ENCODE measurements at places on chromosomes 5 and 9.

DNA sequence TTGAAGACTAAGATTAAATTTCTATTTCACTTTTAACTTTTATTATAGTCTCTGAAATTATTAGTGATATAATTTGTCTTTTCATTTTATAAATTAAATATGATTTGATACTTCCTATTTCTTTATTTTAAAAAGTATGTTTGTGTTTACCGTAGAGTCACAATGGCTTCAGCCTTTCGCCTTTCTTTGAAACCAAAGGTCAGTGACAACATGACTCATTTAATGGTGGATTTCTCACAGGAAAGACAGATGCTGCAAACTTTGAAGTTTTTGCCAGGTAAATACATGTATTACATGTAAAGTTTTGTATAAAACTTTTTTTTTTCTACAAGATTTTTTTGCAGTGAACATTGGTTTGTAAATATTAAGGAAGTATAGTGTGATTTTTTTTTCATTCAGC, 36.4 kb downstream of the FSD1L start:
- DNase-seq = no peak

DNA sequence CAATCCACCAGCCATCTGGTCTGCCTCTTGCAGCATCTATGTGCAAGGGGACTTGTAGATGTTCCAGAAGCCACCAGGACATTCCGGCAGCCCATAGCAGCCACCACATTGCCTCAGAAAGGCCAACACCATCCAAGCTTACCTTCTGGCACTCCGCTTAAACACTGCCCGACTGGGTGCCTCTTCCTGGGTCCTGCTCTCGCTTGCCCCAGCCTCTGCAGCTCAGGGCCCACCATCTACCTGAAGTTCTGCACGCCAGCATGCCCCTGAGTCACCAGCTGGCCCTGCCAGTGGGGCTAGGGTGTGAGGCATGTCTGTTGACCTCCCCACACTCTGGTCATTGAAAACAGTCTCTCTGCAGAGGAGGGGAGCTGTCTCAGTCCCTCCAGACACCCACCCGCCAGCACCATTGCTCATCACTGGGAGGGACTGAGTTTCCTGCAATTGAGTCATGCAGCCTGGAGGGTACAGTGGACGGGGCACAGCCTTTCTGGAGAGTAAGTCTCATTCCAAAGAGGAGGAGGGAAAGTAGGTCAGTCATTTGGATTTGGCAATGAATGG, 16.9 kb upstream of the COL5A1 start:
- no peak for DNase-seq

DNA sequence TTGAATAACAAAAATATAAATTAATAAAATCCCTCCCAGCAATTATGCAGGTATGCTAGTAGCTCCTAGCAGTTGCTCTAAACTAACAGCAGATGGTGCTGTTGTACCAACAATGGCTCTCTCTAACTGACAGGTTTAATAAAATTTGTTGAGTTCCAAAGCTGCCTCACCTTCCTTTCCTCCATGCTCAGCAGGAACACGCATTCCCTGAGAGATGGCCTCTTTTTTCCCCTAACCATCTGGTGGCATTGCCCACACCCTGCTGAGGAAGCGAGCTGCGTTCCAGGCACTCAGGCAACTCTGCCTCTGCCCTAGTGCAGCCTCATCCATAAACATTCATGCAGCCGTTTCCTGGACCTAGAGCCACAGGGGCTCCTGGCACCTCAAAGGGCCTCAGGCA, 106.2 kb downstream of the KLHL3 start:
- DNase-seq = peak; percentile 54

DNA sequence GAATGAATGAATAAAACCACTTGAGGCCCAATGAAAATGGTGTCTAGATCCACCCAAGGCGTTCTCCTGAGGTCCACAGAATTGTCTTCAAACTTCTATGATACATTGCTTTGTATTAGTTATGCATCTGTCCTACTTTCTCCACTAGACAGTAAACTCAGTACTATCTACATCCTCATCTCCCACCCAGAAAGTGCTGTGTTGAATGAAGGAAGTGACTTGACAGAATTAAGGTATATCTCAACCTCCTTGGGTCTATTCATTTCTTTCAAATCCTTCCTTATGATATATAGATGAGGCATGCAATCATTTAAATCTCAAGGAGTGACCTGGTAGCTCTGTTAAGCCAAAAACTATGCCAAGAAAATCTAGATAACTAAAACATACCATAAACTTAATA, 15.7 kb upstream of the PDCL start:
- DNase-seq = no peak

DNA sequence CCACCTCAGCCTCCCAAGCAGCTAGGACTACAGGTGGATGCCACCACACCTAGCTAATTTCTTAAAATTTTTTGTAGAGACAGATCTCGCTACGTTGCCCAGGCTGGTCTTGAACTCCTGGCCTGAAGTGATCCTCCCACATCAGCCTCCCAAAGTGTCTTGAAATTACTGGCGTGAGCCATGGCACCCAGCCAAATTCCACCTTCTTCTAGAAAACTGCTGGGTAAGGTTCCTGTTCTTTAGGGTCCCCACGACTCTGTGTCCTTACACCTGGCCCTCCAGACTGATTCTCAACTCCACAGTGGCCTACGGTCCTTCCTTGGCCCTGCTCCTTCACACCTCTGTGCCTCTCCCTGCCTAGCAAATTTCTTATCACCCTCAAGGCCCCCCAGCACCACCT, 1.9 kb downstream of the MAPK9 start:
- DNase-seq = no peak

DNA sequence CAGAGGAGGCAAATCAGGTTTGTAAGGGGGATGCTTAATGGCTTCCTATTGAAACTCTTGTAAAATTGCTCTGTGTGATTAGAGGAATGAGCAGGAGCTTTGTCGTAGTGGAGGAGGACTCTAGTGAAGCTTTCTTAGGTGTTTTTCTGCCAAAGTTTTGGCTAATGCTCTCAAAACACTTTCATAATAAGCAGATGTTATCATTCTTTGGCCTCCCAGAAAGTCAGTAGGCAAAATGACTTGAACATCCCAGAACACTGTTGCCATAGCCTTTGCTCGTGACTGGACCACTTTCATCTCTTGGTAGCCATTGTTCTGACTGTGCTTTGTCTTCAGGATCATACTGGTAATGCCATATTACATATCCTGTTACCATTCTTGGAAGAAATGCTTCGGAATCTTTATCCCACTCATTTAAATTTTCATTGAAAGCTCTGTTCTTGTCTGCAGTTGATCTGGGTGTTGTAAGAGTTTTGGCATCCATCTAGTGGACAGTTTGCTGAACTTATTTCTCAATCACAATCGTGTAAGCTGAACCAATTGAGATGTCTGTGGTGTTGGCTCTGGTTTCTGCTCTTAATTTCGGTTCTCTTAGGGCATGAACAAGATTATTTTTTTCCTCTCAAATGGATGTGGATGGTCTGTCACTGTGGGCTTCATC, 187.6 kb downstream of the COMMD10 start:
- no peak for DNase-seq

- DNase-seq = no peak
Observed at GRCh38 chr9:112493393-112494137, 6.9 kb downstream of the KIAA1958 start.
